ENCODE measurements at places on chromosomes 2 and 18.
A peak's percentile ranks its signal among the peaks of the same experiment; 100 is the strongest.

- DNase-seq: no peak
Measured at GRCh38 chr2:79980816-79981215, 323.7 kb downstream of the LRRTM1 start.

DNA sequence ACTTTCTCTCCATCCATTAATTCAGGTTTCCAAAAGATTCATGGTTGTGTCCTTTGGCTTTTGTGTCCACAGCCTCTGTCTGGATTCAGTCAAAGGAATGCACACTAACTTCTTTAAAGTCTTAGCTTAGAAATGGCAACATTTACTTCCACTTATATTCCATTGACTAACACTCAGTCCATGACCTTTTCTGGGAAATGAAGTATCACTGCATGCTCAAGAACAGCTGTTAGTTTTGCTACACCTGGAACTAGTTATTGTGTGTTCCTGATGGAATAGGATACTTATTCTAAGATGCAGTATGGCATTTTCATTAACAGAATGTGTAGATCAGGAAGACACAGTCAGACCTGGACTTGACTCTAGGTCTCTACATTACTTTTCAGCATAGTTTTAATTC, 88.8 kb downstream of the KYNU start:
- DNase-seq: no peak

GRCh38 chr2:180846756-180847472, 133.5 kb upstream of the UBE2E3 start:
- no peak for DNase-seq

DNA sequence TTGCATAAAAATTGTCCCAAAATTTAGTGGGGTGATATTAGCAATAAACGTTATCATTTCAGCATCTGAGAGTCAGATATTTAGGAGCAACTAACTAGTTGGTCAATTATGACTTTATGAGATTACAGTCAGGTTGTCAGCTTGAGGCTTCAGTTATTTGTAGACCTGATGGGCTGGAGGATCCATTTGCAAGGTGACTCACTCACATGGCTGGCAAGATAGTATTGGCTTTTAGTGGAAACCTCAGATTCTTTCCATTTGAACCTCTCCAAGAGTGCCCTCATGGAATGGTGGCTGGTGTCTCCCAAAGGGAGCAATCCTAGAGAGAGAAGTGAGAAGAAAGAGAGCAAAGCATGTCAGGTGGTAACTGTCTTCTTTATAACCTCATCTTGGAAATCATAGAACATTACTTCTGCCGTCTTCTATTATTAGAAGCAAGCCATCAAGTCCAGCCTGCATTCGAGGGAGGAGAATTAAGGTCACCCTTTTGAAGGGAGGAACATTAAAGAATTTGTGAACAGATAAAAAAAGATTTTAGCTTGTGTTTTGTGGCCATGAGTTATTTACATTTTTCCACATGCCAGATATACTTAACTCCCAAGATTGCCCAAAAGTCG, 92.5 kb downstream of the HAUS1 start:
- no peak for DNase-seq

GRCh38 chr18:46411867-46412690, 244.9 kb downstream of the LOXHD1 start:
- no peak for DNase-seq

- no peak for DNase-seq
Measured at GRCh38 chr2:235545339-235546150, 51.7 kb downstream of the AGAP1 start.

DNA sequence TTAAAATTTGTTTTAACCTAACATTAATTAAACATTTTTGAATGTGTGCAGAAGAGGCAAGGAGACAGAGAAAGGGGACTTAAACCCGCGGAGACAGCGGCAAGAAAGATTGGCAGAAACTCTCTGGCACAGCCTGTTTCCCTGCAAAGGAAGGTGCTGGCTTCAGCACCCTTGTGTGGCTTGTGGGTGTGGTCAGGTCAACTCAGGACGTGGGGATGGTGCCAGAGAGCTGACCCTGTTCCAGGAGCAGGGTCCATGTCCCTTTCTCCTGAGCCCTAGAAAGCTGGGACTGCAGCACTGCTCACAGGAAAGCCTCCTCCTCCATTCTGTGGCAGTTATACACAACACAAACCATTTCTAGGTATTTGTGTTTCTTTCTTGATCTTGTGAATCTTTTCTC, 176.2 kb upstream of the ST6GAL2 start:
- no peak for DNase-seq

GRCh38 chr2:74414881-74415761, 6.3 kb downstream of the C2orf81 start:
- peak; percentile 31 for DNase-seq

DNA sequence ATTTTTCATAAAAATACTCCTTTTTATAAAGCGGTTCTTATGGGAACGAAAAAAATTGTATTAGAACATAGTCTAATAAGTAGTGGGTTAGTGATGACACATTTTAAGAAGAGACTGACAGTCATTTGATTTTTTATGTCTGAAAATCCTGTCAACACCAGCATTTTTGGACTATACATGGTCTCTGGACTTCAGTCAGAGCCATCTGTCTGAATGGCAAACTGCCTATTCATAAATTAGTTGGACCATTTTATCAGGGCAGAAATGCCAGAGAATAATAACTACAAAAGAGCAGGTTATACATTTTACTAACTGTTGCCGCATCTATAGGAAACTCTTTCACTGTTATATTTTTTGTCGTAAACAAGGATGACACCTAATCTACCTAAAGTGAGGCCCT, 437.6 kb downstream of the ZNF804A start:
- DNase-seq: no peak

DNA sequence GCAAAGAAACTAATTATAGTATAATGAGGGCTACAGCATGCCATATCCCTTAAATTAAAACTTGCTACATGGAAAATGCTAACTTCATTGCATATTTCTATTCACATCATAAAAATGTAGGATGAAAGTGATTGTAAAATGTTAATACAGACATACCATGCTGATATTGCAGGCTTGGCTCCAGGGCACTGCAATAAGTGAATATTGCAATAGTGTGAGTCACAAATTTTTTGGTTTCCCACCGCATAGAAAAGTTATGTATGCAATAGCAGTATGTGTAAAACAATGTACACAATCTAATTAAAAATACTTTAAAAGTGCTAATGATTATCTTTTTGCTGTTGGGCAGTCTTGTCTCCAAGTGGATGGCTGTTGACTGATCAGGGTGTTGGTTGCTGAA, 162.1 kb downstream of the CD8B2 start:
- DNase-seq: no peak

GRCh38 chr2:34734042-34734441, 1134.9 kb upstream of the FAM98A start:
- no peak for DNase-seq

- DNase-seq: peak; percentile 20
Measured at GRCh38 chr2:42047488-42048298, at the start of gene PKDCC. PKDCC (plus strand) TSS chr2:42048021; CDS start chr2:42048200, 179 bp downstream.

GRCh38 chr2:26706616-26707473, 14.3 kb downstream of the KCNK3 start:
- DNase-seq: no peak

- DNase-seq: no peak
Measured at GRCh38 chr2:99890568-99891427, 251.6 kb downstream of the AFF3 start.

- DNase-seq: peak; percentile 71
Measured at GRCh38 chr2:233353769-233354499, at the start of gene DGKD. DGKD (plus strand) TSS chr2:233354494; CDS start chr2:233354519, 25 bp downstream.

DNA sequence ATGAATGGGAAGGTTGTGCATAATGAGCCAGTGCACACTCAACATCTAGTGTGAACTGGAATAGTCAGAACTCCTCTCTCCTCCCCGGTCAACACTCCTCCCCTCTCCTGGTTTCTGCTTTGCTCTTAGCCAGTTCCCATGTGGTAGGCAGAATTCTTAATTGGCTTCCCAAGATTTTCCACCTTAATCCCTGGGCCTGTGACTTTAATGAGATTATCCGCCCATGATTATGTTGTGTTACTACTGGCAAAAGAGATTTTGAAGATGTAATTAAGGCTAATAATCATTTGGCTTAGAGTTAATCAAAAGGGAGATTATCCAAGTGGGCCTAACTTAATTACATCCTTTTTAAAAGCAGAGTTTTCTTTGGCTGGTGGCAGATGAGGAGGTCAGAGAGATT, 34.2 kb upstream of the REV1 start:
- no peak for DNase-seq

DNA sequence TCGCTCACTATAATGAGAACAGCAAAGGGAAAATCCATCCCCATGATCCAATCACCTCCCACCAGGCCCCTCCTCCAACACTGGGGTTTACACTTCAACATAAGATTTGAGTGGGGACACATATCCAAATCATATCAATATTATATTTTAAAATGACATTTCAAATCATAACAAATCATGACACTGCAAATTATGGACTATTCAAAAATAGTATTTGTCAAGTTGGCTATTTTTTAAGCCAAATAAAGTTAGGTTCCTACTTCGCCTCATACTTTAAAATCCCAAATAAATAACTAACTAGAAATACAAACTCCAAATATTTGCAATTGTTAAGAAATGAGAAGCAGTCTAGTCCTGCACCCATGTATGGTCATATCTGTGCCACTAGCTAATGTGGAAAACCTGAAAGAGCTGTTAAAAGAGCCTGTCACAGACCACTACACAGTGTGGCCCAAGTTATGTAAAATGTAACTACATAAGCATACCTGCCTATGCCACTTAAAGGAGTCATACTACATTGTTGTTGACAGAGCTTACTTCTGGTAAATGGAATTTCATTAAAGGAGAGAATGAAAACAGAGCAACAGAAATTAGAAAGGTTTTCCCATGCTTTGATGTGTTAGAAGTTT, 334.7 kb upstream of the GULP1 start:
- no peak for DNase-seq

GRCh38 chr2:101113441-101114267, 37.5 kb downstream of the TBC1D8 start:
- no peak for DNase-seq

DNA sequence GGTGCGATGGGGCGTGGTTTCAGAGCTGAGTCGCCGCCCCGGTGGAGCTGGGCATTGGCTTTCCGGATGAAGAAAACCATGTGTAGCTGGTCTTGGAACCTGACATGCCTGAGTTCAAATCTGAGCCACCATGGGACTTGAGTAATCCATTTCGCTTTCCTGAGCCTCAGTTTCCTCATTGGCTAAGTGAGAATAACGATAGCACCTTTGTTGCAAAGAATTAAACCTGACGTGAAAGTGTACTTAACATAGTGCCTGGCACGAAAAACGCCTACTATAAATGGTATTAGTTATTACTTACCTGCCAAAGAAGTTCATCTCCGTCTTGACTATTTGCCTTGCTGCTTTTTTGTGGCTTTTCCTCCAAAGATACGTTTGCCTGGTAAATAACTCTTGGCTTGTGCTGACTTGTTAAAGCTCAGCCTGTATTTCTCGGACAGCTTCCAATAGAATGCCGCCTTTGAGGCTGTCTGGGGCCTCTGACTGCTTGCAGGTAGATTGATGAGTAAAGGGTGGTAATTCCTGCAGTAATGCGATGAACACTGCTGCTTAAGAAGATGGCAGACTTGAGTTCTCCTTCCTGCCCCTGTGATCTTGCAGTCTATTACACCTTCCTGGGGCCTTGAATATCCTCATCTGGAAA, 1.3 kb downstream of the CDCA7 start:
- no peak for DNase-seq

DNA sequence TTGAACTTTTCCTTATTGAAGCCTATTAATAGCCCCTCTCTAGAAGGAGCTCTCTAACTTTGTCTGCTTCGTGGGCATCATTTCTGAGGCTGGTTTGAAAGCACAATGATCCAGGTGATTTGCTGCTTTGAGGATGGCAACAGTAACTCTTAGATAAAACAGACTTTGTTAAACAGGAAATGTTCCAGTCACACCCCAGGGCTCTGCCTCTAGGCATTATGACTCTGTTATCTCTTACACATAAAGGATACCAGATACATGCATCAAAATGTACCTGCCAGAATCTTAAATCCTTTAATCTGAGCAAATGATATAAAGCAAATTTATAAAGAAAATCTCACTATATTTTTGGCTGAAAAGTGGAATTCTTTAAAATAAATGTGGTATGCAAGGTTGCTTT, 52.3 kb downstream of the GAD1 start:
- no peak for DNase-seq

GRCh38 chr2:18362696-18363095, 197.8 kb downstream of the RDH14 start:
- DNase-seq: no peak

GRCh38 chr2:49177194-49177593, 22.9 kb upstream of the FSHR start:
- no peak for DNase-seq

GRCh38 chr2:73984922-73985307, 205 bp downstream of the TET3 start:
- peak; percentile 66 for DNase-seq

GRCh38 chr2:164847981-164848741, 6.5 kb upstream of the COBLL1 start:
- no peak for DNase-seq

DNA sequence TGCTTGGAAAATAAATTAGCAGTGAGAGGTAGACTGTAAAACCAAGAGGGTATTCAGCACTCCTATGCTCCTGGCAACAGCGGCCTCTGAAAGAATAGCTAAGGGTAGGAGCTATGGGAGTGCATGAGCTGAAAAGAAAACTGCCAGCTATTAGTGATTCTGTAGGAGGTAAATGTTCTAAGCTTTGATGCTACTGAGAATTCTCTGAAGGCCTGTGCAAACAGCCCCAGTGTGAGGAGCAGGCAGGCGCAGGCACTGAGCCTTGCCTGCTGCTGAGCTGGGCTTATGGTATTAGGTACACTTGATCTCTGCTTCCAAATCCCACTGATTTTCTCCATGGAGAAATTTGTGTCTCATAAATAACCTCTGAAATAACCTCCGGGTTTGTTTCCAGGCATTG, 86.7 kb downstream of the NYAP2 start:
- DNase-seq: no peak

DNA sequence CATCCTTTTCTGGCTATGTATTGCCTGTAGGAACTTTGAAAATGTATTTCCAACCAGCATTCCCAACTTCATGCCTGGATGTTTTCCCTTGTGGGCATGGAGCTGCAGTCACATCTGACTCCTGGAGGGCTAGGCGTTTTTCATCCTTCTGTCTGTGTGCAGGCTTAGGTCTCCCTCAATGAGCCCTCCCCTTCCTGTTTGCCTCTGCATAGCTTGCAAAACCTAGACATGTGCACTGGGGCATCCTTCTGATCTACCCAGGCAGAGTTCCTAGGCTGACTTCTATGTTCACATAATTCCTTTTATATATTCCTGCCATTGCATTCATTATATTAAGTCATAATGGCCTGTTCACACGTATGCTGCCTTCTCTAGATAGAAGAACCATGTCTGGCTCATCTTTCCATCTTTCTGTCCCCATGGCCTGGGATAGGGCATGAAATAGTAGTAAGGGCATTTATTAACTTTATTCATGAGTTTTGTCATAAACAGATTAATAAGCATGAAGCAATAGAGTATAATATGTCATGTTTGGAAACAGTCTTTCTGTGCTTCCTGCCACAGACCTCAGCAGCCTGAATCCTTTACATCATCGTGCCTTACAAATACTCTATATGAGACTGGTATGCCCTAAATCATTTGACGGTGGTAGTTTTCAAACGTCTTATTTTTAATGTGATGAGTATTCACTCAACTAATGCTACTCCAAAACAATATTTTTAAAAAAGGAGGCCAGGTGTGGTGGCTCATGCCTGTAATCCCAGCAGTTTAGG, 195.6 kb downstream of the TGIF1 start:
- DNase-seq: no peak

All from activated gamma-delta T cell treated with Interleukin-2 at 50 U/mL for 16 hours (primary cell).